Chondrocyte (in vitro differentiated cells): ENCODE measurements at places on chromosomes 3 and 15. TPM values are rescaled to one million over a fixed set of nuclear protein-coding genes. Genes with fewer than 3 reads are reported as not detected.

ULK4 gene
- 9.1 to 12.6 TPM (median 9.2 TPM) in 3 replicates for total RNA-seq

SLC9C1 gene
- total RNA-seq: 0.07 TPM in 1 of 3 replicates, not detected in the others

RETNLB gene
- total RNA-seq: not detected in 3 replicates

PLCB2 gene
- 1.4 to 3.4 TPM (median 2.8 TPM) in 3 replicates for total RNA-seq

SENP5 gene
- 34.8 to 37.5 TPM (median 36.2 TPM) in 3 replicates for total RNA-seq

FSIP1 gene
- 0.40 to 2.9 TPM (median 0.79 TPM) in 3 replicates for total RNA-seq

SHQ1 gene
- total RNA-seq: 14.8 to 27.5 TPM (median 16.5 TPM) in 3 replicates

GUCA1C gene
- total RNA-seq: not detected in 3 replicates

HES1 gene
- total RNA-seq: 30.4 to 36.7 TPM (median 31.2 TPM) in 3 replicates

WNT7A gene
- total RNA-seq: not detected in 3 replicates

SYNM gene
- total RNA-seq: 13.2 to 23.4 TPM (median 22.1 TPM) in 3 replicates

DNA sequence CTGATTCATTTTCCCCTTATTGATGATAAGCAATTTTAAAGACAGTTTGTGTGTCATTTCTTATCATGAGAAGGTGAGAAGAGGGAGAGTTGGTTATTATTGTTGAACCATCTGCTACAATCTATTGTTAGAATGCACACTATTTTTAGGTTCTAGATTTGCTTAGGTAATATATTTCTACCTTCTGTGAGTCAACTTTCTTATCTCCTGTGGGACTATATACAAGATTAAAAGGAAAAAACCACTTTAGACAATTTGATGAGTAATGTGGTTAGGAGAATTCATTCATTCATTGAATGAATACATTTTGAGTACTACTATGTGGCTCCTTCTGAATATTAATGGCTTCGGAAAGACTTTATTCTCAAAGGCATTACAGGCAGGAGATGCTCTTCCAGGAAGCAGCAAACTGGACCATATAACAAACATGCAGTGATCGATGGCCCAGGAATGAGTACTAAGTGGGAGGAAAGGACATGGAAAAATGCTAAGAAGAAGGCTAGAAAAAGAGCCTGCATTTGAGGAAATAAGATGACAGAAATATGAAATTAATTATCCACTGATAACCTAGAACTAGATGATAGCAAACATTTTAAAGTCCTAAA is 22.4 kb downstream of the SPTSSB start:
- no peak for DNase-seq

DNA sequence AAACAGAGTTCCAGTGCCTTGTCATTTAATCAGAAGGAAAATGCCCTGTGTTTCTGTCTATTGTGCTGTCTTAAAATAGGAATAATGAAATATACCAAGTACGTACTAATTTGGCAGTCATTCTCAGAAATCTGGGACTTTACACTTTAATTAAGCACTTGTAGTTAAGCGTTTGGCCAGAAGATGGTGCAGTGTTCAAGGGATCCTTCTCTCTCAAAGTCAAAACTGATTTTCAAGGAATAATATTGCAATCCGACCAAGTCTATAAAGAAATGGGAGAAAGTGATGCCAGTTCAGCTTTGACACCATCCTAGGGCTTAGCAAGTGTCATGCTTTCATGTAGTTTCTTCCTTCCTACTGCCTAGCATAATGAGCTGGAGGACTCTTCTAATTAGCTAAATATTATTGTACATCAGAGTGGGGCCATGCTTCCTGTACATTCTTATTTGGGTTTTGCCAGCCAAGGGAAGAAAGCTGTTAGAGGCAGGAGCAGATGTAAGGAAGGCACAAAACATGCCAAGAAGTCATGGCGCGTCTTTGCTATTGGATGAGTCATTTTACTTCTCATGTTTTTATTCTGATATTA is 64.8 kb downstream of the SAMMSON start:
- DNase-seq: no peak

DNA sequence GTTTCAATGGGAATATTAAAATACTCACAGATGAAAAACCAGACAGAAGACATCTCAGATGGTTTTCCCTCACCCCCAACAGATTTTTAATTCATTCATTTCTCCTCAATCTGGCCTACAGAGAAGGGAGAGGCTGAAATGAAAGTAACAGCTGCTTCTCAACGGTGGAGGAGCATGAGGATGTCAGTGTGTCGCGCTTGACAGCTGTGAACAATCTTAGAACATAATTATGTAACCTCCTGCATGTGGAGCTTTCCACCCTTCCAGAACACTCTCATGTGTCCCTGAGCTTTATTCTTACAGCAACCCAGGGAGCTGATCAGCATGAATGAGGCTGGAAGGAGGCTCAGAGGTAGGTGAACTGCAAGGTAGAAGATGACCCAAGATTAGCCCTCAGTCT is 52.7 kb downstream of the MB21D2 start:
- DNase-seq: no peak

DNA sequence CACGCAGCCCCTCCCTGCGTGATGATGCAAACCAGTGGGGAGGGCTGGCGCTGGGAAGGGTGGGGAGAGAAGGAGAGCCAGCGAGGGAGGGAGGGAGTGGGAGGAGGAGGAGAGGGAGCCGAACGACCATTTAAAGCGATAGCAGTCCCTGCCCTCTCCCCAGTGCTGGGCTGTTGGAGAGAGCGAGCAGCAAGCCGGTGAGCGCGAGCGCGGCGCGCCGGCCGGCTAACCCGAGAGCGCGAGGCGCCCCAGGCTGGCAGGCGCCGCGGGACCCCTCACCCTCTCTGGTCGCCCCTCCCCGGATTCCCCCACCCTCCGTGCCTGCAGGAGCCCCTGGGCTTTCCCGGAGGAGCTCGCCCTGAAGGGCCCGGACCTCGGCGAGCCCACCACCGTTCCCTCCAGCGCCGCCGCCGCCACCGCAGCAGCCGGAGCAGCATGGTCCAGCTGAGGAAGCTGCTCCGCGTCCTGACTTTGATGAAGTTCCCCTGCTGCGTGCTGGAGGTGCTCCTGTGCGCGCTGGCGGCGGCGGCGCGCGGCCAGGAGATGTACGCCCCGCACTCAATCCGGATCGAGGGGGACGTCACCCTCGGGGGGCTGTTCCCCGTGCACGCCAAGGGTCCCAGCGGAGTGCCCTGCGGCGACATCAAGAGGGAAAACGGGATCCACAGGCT is at the start of gene GRM7:
GRM7 (plus strand) TSS at position 162 of the 671 bp plus-strand sequence.
- no peak for DNase-seq

GRCh38 chr3:95341314-95341713 is 1278.5 kb downstream of the NSUN3 start:
- no peak for DNase-seq

DNA sequence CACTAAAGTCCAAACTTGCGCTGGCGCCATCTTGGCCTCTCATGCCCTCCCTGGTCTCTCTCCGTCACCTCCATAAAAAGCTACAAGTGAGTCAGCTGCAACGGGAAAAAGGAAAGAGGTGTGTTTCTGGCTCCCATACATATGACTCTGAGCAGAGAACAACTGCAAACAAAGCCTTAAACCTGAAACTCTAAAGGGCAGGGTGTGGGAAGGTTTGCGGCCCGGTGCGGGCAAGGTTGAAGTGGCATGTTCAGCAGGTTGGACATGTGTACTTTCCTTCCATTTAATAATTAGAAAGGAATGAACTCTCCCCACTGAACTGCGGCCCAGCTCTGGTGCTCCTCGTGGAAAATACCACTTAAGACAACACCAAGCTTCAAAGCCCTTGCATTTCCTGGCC is 59.0 kb upstream of the PPARG start:
- no peak for DNase-seq

- DNase-seq: no peak
Measured at GRCh38 chr3:109597444-109597843, 260.1 kb upstream of the DPPA4 start.

GRCh38 chr3:149368674-149369497 is 8.6 kb downstream of the TM4SF1 start:
- no peak for DNase-seq

- no peak for DNase-seq
Measured at GRCh38 chr3:70989174-70989573, 594.4 kb downstream of the FOXP1 start.

- DNase-seq: no peak
Measured at GRCh38 chr3:72636969-72637597, 211.2 kb downstream of the SHQ1 start.

DNA sequence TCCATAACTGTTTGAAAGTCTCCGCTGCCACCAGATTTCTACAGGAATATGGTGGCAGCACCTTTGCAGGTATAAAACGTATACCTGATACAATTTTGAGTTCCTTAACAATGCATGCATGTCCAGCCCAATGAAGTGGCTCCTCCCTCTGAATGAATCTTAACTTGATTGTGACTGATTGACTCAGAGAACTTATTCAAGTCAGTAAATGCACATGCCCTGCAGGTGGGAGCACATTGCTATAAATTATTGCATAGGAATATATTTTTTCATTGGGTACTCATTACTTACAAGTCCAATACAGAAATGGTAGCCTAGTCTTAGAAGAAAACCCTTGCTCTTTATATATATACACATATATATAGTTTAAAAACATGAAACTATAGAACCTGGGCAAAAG is 259.3 kb downstream of the BBX start:
- DNase-seq: no peak

DNA sequence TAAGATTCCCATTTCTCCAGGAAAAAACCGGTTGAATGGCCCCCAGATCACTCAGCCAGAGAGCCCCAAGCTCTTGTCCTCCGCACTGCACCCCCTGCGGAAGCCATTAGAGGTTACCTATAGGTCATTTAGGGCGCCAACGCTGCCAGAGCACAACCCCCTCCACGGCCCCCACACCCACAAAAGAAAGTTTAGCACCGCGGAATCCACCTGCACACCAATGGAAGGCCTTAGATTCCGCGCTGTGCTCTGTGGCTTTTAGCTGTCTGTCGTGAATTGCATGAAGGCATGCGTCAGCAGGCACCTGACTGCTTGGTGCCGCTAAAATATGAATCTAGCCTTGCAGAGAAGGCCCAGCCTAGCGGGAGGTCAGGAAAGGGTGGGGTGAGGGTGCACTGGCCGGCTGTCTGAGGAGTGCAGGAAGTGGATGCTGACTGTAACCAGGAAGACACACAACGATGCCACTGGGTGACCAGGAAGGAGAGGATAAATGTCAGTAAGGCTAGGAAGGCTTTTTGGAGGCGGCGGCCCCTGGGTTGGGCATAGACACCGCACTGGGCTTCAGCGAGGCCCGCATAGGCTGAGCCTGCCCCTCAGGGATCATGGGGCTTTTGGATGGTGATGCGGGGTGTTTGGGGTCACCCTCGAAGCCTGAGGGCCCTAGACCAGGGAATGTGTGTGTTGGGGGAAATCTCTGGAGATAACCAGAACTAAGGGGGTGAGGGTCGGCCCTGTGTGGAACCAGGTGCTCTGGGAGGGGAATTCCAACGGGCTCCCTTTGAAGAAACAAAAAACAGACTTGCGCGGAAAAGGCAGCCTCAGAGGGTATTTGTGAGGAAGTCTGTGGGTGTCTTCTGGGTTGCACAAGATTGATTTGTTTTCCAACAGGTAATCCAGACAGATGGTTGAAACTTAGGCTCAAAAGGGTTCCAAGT is 976 bp upstream of the NUP210 start:
- no peak for DNase-seq

DNA sequence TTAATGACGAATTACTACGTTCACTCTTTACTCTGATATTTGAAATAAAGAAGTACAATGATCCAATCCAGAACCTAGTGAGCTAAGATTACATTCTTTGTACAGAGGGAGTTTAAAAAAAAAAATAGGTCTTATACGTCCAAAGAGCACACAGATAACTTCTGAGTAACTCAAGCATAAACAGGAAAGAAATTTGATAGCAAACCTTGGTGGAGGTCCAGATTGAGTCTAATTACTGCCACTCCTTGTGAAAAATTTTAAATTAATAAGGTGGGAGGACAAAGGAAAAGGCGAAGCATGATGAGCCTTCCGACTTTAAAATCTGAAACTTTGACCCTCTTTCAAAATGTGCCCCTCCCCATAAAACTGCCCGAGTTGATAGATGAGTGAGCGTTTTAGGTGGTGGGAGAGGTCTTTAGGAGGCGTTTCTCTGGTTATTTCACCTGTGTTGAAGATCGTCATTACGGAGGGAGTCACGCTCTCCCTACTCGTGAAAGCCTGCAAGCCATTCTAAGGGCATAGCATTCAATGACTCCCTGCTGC is 127.0 kb upstream of the ROBO2 start:
- no peak for DNase-seq

DNA sequence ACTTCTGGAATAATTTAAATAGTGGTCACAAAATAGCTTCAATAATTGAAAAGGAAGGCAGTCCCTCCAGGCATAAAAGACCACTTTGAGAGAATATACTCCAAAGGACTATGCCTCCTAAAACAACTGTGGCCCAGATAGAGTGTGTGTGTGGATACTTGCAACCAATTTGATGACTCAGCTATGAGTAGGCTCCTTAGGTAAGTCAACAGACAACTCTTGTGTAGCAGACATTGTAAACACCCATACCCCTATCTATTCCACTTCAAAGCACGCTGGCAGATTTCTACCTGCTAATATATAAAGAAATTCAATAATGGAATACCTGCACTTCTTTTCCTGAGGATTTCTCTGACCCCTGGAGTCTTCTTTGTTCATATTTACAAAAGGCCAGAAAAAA is 254.5 kb downstream of the NEK10 start:
- no peak for DNase-seq

DNA sequence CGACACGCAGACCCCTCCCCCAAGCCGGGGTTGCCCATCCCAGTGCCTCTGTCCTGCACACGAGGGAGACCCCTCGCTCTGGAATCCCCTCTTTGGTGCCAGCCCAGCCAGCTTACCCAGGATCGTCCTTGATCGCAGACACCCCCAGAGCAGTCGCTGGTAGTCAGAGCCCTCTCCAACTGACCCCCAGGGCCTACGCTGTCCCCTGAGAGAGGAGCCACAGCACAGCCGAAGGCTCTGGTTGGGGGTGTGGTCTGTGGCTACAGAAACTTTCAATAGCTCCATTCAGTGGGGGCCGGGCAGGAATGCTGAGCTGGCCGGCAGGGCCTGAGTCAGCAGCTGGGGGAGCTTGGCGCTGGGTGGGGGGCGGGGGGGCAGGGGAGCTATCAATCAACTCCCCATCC is at the start of gene LCTL:
LCTL (minus strand) TSS at position 258 of the 404 bp plus-strand sequence. CDS start 633 bp downstream, outside the sequence.
- DNase-seq: no peak

DNA sequence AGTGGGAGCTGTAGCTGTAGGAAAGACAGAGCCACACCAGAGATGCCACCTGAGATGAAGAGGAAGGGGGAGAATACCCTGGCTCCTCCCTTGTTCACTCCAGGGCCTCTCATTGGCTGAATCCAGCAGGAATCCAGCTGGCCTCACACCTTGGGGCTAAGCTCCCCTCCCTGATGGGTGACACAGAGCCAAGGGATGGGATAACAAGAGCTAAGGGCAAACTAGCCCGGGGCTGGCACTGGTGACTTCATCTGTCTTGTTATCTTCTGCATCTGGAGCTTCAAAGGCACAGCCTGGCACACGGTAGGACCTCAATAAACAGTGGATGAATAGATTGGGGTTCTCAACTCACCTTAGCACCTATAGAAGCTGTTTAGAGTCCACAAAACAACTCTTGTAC is 13.8 kb upstream of the GATA2 start:
- no peak for DNase-seq

DNA sequence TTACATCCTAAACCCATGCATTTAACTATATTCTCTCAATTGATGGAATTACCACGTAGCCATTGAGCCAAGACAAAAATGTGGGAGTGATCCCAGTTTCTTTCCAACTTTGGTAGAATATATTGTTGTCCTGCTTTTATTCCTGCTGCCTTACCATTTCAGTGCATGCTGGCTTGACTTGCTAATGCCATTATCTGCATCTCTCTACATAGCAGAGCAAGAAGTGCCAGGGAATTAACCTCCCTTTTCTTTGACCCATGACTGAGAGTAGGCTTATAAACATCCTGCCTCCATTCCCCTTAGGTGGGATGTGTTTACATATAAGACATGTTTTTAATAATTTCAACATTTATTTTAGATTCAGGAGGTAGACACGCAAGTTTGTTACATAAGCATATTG is 1153.4 kb downstream of the IGSF11 start:
- no peak for DNase-seq

- DNase-seq: no peak
Measured at GRCh38 chr3:128409624-128410581, 56.8 kb downstream of the DNAJB8 start.
